ENCODE measurements at places on chromosomes 7 and 10. TPM values are rescaled to one million over a fixed set of nuclear protein-coding genes. Genes with fewer than 3 reads are reported as not detected.

- H3K36me3 ChIP-seq: no peaks in the 10 kb centered on the region
- no peak overlapping the region for H3K4me3 ChIP-seq
- no peak overlapping the region for H3K27ac ChIP-seq
- H3K4me1 ChIP-seq: no peaks in the 10 kb centered on the region
Observed at GRCh38 chr10:6781133-6781770, 201.2 kb upstream of the PRKCQ start.

The SPDYE2B gene
- total RNA-seq: not detected

GRCh38 chr7:64574540-64575099, 11.7 kb upstream of the ZNF680 start:
- DNase-seq: no peak
- H3K4me3 ChIP-seq: no peak overlapping the region
- no peaks in the 10 kb centered on the region for H3K4me1 ChIP-seq
- no peaks in the 10 kb centered on the region for H3K36me3 ChIP-seq
- no peaks in the 10 kb centered on the region for H3K27me3 ChIP-seq
- H3K27ac ChIP-seq: no peak overlapping the region

DNA sequence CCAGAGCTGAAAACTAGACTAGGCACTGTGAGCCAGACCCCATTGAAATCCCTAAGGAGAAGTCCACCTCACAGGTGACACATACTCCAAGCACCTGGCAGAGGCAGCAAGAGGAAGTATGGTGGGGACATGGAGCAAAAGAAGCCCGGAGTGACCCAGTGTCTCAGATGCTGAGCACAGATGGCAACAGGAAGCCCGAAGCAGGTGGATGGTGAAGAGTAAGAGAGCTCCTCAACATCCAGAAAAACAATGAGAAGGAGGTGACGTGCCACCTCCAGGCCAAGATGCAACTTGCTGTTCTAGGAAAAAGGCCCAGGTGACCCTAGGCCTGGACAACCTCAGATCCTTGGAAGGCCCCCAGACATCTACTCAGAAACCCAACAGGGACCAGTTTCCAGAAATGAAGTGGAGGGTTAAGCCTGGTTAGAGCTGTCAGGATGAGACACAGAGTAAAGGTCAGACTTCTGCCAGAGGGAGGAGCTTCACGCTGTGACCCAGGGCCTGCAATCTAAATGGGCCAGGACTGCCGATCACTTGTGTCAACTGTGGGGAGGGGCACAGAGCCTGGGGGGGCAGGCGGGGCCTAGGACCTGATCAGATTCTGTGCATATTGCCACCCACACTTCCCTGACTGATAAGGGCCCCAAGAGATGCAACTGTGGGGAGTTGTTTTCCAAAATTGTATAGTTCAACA, 2.4 kb upstream of the COBL start:
- H3K27ac ChIP-seq: no peak overlapping the region
- peaks cover 6% of the 10 kb centered on the region for H3K4me1 ChIP-seq
- no peaks in the 10 kb centered on the region for H3K27me3 ChIP-seq
- H3K36me3 ChIP-seq: no peaks in the 10 kb centered on the region
- DNase-seq: no peak
- no peak overlapping the region for H3K4me3 ChIP-seq

DNA sequence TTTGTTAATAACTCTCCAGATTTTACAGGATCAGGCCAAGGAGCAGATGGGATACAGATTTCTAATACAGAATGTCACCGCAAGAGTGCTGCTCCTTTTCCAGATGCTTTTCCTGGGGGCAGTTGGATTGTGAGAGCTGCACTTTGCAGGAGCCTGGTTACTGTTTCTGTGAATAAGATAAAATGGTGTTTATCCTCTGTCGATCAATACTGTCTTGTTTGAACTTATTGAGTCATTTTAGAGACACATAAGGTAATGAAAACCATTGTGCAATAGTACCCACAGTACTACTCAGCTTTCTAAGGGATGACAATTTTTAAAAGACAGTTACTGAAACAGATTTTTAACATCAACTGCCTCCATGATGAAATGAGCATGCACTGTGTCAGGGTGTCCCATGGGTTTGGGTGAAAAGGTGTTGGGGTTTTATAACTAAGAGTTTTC, 2.9 kb downstream of the A1CF start:
- no peaks in the 10 kb centered on the region for H3K27me3 ChIP-seq
- no peak for DNase-seq
- no peak overlapping the region for H3K27ac ChIP-seq

The INHBA gene
- 41.5 TPM for total RNA-seq

GRCh38 chr7:1738511-1738910, 68.4 kb downstream of the ELFN1 start:
- no peak overlapping the region for H3K27ac ChIP-seq
- H3K36me3 ChIP-seq: no peaks in the 10 kb centered on the region
- no peak overlapping the region for H3K4me3 ChIP-seq
- H3K27me3 ChIP-seq: no peaks in the 10 kb centered on the region
- H3K4me1 ChIP-seq: no peaks in the 10 kb centered on the region

- H3K36me3 ChIP-seq: no peaks in the 10 kb centered on the region
- no peak overlapping the region for H3K27ac ChIP-seq
- H3K27me3 ChIP-seq: no peaks in the 10 kb centered on the region
- H3K4me1 ChIP-seq: no peaks in the 10 kb centered on the region
- no peak for DNase-seq
Observed at GRCh38 chr7:42253316-42253715, 16.3 kb upstream of the GLI3 start.

DNA sequence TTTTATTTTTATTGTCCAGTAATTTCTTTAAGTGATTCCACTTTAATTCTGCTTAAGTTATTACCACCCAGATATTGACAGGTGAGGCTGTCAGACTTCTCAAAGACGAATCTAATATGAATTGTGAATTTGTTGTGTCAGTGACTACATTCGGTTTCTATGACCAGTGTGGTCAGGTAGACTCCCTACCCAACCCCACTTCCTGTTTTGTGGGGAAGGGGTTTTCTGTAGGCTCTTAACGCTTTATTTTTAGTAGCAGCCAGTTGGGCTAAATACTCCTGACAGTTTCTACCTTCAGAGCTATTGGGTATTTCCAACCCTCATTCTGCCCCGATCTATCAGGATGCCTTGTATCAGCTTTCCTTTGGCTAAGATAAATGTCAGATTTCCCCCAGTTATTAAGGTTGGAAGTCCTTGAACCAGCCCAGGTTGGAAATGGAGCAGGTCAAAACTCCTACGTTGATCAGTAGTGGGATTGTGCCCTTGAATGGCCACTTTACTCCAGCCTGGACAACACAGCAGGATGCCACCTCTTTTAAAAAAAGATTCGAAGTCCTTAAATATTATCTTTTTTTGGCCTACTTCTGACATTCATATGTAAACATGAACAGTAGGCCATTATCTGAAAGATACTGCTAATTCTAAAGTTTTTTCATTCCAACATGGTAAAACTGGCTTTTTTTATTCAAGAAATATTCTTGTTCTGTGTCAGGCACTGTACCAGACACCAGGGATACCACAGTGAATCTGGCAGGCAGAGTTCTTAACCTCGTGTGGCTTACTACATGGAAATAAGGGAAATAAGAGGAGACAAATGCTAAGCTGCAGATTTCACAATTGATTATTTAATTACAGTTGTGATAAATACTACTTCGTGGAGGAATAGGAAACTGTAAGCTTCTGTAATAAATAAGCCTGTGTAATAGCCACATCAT, 133.3 kb upstream of the SAMD8 start:
- H3K4me1 ChIP-seq: no peaks in the 10 kb centered on the region
- DNase-seq: no peak
- H3K4me3 ChIP-seq: no peak overlapping the region
- no peak overlapping the region for H3K27ac ChIP-seq

GRCh38 chr7:41763626-41764025, 60.7 kb upstream of the INHBA start:
- H3K4me3 ChIP-seq: no peak overlapping the region
- H3K27ac ChIP-seq: no peak overlapping the region
- no peak for DNase-seq
- H3K27me3 ChIP-seq: no peaks in the 10 kb centered on the region
- H3K36me3 ChIP-seq: no peaks in the 10 kb centered on the region
- H3K4me1 ChIP-seq: no peaks in the 10 kb centered on the region

The ADAM12 gene
- not detected for total RNA-seq

DNA sequence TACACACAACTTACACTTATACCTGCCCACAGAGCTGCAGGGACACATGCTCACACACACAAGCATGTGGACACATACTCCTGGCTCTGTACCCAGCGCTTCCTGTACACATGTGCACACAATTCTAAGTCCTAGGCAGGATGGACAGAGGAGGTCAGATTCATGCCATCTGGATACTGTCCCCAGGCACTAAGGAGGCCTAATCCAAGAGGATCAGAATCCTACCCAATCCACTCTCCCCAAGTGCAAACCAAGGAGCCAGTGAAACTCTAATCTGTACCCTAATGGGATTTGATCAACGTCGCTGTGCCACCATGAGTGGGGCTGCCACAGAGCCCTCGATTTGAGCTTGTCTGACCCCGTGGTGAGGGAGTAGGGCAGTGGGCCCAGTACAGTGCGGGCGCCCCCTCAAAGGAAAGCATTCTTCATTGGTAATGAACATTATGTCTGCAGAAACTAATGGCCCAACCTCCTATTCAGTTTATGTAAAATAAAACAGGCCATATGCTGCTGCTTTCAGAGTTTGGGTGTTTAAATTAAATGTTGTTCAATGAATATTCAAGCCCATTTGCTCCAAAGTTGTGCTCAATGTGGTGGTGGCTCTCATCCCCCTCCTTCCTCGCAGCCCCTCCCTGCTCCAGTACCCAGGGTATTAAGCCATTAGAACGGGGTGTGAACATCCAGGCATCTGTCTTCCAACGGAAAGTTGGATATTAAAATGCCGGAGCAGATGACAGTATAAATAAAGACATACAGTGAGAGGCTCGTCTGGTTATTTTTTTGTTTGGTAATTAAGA, 26.4 kb downstream of the RPS24 start:
- no peaks in the 10 kb centered on the region for H3K4me1 ChIP-seq
- DNase-seq: no peak
- H3K27me3 ChIP-seq: no peaks in the 10 kb centered on the region
- no peak overlapping the region for H3K4me3 ChIP-seq
- no peak overlapping the region for H3K27ac ChIP-seq

- DNase-seq: no peak
- H3K4me1 ChIP-seq: no peaks in the 10 kb centered on the region
- H3K27me3 ChIP-seq: no peaks in the 10 kb centered on the region
- no peaks in the 10 kb centered on the region for H3K36me3 ChIP-seq
- no peak overlapping the region for H3K4me3 ChIP-seq
Observed at GRCh38 chr10:127176649-127177048, 19.7 kb downstream of the INSYN2A start.

The OR6V1 gene
- total RNA-seq: not detected

DNA sequence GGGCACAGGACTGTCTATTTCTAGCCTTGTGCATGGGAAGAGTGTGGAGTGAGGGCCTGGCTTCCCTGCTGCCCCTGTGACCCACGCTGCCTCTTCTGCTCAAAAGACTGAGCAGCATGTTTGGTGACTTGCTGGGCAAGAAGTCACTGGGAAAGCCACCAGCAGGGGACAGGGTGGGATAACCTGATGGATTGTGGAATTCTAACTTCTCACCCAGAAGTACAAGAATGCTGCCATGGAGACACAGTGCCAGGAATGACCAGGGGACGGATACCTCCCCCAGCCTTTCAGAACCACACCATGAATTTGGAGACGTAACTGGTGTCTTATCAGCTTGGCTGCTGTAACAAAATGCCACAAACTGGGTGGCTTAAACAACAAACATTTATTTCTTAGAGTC, 28.4 kb downstream of the GALNTL5 start:
- H3K4me3 ChIP-seq: no peak overlapping the region
- no peaks in the 10 kb centered on the region for H3K27me3 ChIP-seq
- DNase-seq: no peak
- no peak overlapping the region for H3K27ac ChIP-seq

GRCh38 chr10:110841767-110842267, 29.9 kb upstream of the PDCD4 start:
- H3K4me3 ChIP-seq: no peak overlapping the region
- no peaks in the 10 kb centered on the region for H3K27me3 ChIP-seq
- peaks cover 9% of the 10 kb centered on the region for H3K4me1 ChIP-seq
- peak; percentile 45 for DNase-seq

- H3K4me3 ChIP-seq: no peak overlapping the region
- no peaks in the 10 kb centered on the region for H3K4me1 ChIP-seq
- DNase-seq: no peak
- no peaks in the 10 kb centered on the region for H3K36me3 ChIP-seq
- H3K27me3 ChIP-seq: no peaks in the 10 kb centered on the region
- no peak overlapping the region for H3K27ac ChIP-seq
Observed at GRCh38 chr10:17250736-17251135, 22.7 kb downstream of the VIM start.

DNA sequence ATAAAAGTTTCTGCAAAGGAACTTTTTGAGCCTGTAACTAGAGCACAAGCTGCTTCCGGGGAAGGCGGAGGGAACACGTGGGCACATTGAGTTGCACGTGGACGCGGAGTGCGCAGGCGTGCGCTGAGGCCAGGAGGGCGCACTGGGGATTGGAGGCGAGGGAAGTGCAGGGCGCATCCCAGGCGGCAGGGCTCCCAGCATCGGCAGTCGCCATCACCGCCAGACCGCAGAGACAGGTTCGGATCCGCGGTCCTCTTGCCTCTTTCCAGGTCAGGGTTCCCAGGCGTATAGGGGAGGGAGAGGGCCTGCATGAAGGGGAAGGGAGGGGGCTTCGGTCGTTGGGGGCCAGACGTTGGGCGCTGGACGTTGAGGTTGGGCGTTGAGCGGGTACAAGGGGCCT, at the start of gene TDRD1:
Gene TDRD1, plus strand, starts transcription at position 206 of the 400 bp plus-strand sequence. CDS start 8,479 bp downstream, outside the sequence.
- no peak for DNase-seq
- no peak within 1 kb of the TSS for H3K27ac ChIP-seq
- H3K4me3 ChIP-seq: peak within 1 kb of the TSS; percentile 27
- H3K36me3 ChIP-seq: no peaks in the 10 kb centered on the region
- H3K27me3 ChIP-seq: no peaks in the 10 kb centered on the region

GRCh38 chr10:68697106-68697505, 23.9 kb upstream of the CCAR1 start:
- H3K4me3 ChIP-seq: no peak overlapping the region
- DNase-seq: no peak
- no peaks in the 10 kb centered on the region for H3K27me3 ChIP-seq
- H3K36me3 ChIP-seq: no peaks in the 10 kb centered on the region

The TLL2 gene
- total RNA-seq: not detected

The GRID2IP gene
- total RNA-seq: not detected

The KIAA1549 gene
- total RNA-seq: 0.11 TPM

- no peaks in the 10 kb centered on the region for H3K27me3 ChIP-seq
- peaks cover 11% of the 10 kb centered on the region for H3K4me1 ChIP-seq
- no peak within 1 kb of the TSS for H3K27ac ChIP-seq
- H3K36me3 ChIP-seq: no peaks in the 10 kb centered on the region
Observed at GRCh38 chr7:29563590-29564495, at the start of gene PRR15. Gene PRR15, plus strand, starts transcription at chr7:29563835. Its CDS starts 2,495 bp downstream, at chr7:29566330.

- H3K27ac ChIP-seq: peak overlapping the region; percentile 54
- H3K36me3 ChIP-seq: no peaks in the 10 kb centered on the region
- no peak overlapping the region for H3K4me3 ChIP-seq
- DNase-seq: no peak
- H3K27me3 ChIP-seq: no peaks in the 10 kb centered on the region
Observed at GRCh38 chr10:30979956-30980355, 51.7 kb downstream of the ZNF438 start.
